ENCODE measurements at places on chromosomes 6 and 20.

- DNase-seq: no peak
These were observed 88.9 kb upstream of the OGFRL1 start for GRCh38 chr6:71199736-71200135.

GRCh38 chr6:40148882-40149573 is 214.8 kb upstream of the MOCS1 start:
- DNase-seq: no peak

GRCh38 chr6:15906420-15907016 is 222.4 kb upstream of the MYLIP start:
- no peak for DNase-seq

- DNase-seq: no peak
These were observed 29.1 kb downstream of the OPN5 start for GRCh38 chr6:47810885-47811284.

DNA sequence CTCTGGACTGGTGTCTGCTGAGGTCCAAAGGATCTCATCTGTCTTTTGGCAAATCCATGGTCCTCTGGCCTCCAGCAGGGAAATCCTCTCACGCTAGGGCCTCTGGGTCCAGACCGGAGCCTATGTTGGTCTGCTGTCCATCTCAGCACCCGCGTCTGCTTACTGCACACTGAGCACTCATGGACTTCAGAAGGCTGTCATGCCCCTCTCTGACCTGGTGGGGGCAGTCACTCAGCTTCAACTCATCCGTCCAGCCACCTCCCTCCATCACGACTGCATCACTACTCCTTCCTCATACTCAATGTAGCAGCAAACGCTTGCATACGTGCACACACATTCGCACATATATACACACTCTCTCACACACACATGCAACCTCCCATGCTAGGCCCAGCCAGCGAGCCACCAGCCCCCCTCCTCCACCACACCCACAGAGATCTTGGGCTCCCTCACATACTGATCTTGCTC is 33.3 kb downstream of the GABRR2 start:
- DNase-seq: no peak

DNA sequence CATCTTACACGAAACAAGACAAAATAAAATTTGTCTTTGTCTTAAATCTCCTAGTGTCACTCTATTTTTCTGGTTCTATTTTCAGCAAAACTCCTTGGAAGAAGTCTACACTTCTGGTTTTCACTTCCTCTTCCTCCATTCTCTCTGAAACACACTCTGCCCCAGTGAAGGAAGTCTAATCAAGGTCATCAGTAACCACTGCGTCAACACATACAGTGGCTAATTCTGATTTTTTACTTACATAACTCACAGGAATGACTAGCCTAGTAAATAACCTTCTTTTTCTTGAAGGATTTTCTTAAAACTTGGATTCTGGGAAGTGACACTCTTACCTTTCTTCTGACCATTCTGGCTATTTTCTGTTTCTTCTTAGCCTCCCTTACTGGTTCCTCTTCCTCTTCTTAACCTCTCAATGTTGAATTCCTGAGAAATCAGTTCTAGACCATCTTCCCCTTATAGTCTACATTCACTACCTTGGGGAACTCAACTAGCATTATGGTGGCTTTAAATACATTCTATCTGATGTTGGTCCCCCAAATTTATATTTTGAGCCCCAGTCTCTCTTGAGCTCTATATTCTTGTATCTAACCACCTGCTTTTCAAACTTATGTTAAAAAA is 37.5 kb downstream of the AIG1 start:
- no peak for DNase-seq

DNA sequence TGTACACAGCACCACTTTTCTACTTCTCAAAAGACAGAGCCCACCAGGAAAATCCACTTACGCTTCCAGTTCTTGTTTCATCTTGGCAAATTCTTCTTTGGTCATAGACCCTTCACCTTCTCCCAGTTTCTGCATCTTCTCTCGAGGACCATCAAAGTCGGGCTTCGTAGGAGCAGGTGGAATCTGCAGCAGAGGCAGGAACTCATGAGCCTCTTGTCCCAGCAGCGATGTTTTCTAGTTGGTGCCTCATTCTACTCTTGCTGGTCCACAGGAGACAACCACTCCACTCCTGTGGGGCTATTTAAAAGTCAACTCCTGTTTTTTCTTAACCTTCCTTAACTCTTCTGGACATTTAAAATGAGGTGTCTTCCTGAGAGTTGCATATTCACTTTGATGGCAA is 14.7 kb downstream of the SNX5 start:
- no peak for DNase-seq

- DNase-seq: no peak
These were observed 91.9 kb downstream of the PLCB4 start for GRCh38 chr20:9160757-9161156.

- DNase-seq: no peak
These were observed 228.8 kb downstream of the DHX35 start for GRCh38 chr20:39190666-39191570.

GRCh38 chr20:32448306-32449056 is 90.3 kb downstream of the ASXL1 start:
- DNase-seq: no peak

DNA sequence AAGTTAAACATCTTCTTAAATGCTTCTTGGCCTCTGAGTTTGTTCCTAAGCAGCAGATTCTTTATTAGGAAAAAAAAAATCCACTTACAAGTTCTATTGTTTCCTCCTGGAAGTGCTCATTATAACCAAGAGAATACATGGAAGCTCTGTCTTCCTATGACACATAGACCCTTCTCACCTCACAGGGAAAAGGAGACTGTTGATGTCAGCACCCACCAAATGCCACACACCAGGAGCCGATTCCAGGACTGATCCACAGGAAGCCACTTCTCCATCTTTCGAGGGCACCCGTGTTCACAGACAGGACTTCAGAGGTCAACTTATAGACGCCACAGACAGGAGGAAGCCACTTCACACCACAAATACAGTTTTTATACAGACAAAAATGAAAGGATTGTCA is 13.4 kb upstream of the BNIP5 start:
- DNase-seq: no peak

DNA sequence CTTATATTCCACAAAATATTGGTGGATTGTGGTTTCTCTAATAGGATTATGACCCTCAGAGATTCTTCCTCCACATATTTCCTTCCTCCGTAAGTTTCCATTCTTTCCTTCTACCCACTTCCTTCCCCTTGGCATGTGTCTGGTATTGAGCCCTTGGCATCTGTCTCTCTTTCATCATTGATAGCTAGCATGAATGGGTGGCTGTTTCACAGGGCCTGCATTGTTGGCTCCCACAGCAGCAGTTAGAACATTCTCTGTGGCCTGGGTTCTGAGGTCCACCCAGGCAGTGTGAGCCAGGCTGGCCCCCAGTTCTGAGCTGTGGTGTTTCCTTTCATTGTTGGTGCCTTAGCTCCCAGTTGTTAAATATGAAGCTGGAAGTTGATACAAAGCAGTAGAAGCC is 125.3 kb downstream of the ANKS1A start:
- no peak for DNase-seq

DNA sequence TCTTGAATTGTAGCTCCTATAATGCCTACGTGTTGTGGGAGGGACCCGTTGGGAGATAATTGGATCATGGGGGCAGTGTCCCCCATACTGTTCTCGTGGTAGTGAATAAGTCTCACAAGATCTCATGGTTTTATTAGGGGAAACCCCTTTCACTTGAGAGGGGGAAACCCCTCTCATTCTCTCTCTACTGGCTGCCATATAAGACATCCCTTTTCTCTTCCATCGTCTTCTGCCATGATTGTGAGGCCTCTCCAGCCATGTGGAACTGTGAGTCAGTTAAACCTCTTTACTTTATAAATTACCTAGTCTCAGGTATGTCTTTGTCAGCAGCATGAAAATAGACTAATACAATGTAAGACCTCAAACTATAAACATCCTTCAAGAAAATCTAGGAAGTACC is 23.1 kb downstream of the PAQR8 start:
- DNase-seq: no peak

- DNase-seq: no peak
These were observed 44.4 kb upstream of the LOC128125822 start for GRCh38 chr6:63527658-63528514.

DNA sequence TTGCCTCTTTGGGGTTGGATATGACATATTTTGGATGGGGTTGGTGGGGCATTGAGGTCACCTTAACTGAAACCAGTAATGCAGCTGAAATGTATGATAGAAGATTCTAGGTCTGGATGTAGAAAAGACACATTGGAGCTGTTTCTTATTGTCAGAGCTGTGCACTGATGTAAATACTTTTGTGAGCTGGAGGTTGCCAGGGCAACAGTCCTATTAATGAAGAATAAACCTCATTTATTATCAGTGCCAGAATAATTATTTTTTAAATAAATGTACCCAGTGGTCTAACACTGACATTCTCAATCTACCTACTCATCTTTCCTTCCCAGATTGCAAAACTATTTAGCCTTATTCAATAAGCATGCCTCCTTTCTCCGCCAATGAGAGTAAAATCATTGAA is 57.0 kb downstream of the CAP2 start:
- DNase-seq: no peak

DNA sequence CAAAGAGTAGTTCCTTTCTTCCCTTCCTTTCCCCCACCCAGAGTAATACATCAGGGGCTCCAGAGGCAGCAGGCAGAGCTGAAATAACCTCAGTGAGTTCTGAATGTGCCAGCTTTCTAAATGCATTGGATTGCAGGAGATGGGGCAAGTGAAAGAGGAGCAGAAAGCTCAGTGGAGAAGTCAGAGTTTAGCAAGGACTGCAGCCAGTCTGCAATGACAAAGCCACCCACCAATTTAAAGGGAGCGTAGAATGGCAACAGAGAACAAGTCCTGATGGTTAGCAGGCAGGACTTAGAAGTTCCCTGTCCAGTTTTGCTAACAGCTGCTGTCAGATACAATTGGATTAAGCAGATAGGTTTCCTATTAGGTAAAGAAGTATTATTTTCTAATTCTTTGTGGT is 203.4 kb upstream of the RIN2 start:
- no peak for DNase-seq

GRCh38 chr20:21554985-21555384 is 41.1 kb upstream of the NKX2-2 start:
- DNase-seq: no peak

GRCh38 chr6:4577406-4577805 is 198.8 kb upstream of the CDYL start:
- DNase-seq: no peak

DNA sequence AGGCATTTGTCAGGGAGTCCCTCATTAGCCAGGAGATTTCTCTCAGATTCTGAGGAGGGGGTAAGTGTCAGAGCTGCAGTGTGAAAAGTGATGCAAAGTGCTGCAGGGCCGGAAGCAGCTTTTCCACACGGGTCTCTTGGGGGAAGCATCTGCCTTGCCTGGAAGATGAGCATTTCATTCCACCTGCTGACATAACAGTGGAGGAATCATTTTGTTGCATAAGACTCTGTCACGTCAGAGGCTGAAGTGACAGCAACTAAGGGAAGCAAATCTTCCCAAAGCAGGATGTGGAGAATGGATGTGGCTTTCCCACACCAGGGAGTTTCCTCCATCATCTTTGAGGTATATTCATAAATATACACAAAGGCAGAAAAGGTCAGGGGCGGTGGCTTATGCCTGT is 22.8 kb downstream of the DCBLD1 start:
- DNase-seq: no peak

DNA sequence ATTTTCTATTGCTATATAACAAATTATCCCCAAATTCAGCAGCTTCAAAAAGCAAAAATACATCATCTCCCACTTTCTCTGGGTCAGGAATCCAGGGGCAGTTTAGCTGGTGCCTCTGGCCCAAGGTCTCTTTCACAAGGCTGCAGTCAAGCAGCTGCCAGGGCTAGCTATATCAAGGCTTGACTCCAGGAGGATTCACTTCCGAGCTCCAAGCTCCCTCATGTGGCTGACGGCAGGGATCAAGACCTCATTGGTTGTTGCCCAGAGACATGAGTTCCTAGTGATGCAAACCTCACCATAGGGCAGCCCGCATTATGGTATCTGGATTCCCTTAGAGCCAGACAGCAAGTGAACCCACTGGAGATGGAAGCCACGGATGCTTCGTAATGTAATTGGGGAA is 1.3 kb upstream of the VNN1 start:
- DNase-seq: no peak

DNA sequence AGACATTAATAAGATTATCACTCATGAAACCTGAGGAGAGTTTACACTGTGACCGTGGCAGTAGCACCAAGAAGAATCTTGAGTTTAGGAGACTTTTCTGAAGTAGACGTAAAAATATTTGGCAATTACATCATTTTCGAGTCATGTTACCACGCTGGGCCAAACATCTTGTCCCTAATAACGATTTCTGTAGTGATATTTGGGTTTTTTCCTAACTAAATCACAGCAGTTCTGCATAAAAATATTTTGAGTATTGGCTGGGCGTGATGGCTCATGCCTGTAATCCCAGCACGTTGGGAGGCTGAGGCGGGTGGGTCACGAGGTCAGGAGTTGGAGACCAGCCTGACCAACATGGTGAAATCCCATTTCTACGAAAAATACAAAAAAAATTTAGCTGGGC is 262.4 kb downstream of the PHF3 start:
- DNase-seq: no peak

- no peak for DNase-seq
These were observed 540 bp downstream of the SGK2 start for GRCh38 chr20:43559147-43559987.

DNA sequence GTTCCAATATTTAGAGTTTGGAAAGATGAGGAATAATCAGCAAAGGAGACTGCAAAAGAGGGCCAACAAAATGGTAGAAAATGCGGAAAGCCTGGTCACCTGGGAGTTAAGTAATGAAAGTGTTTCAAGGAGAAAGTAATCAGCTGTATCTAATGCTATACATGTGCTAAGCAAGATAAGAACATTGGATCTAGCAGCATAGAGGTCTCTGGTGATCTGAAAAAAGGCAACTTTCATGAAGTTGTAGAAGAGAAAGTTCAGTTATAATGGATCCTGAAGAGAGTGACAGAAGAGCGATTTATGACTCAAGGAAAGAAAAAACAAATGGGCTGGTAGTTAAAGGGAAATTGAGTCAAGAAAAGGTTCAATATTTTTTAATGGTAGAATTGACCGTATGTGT is 4.6 kb upstream of the RSPH3 start:
- DNase-seq: no peak

GRCh38 chr6:37756135-37756534 is 58.5 kb upstream of the MDGA1 start:
- no peak for DNase-seq

GRCh38 chr6:22657352-22657980 is 88.1 kb downstream of the HDGFL1 start:
- no peak for DNase-seq

DNA sequence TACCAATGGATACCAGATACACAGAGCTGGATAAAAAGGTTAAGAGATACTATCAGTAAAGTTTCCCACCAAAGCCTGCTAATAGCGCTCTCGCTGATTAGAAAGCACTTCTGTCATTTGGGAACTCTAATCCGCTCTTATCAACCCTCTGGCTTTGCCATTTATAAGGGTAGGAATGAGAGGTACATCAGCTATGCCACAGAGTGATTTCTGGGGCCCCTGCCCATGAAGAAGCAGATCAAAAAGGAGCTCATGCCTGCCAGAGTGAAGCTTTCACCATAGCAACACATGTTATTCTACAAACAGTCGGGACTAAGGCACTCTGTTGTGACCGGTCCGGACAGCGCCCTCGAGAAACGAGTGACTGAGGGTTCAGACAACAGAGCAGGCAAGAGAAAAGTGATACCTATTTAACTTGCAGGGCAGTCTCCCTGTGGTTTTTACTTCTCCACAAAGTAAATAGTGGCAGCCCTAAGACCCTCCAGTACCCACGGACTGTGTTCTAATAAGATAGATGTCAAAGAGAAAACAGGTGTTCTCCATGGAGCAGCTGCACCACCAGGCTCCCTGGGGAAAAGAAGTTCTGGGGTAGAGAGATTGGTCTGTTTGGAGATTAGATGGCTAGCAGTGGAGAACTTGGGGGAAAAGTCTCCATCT is 5.6 kb downstream of the TRAM2 start:
- DNase-seq: no peak

- DNase-seq: no peak
These were observed 3.9 kb upstream of the EDEM2 start for GRCh38 chr20:35150846-35151579.

Measured in NCI-H510A (cell line).